ENCODE measurements at places on chromosomes 6 and 20.

- DNase-seq, result no peak
These were observed 223.5 kb upstream of the ID4 start for GRCh38 chr6:19613678-19614077.

DNA sequence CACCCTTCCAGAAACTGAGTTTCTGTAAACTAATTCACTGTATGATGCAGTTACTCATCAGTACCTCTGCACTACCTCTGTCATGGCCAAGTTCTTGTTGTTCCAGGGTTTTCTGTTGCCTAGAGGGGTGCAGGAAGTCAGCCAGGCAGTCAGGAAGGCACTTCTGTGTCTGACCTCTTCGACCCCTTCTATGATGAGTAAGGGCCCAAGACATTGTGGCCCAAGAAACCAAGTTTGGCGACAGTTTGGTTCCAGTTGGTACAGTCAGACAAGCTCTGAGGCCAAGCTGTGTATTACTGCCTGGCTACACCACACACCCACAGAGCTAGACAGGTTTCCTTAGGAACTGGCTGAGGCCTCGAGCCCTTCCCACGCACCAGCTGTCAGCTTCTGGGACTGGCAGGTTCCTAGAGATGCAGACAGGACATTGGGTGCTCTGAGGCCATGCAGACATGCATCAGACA lies 41.2 kb downstream of the TRAF3IP2 start:
- DNase-seq, result no peak

GRCh38 chr6:128033156-128033555 lies 132.3 kb upstream of the THEMIS start:
- peak; percentile 52 for DNase-seq

GRCh38 chr20:19813846-19814640 lies 56.0 kb downstream of the RIN2 start:
- no peak for DNase-seq

DNA sequence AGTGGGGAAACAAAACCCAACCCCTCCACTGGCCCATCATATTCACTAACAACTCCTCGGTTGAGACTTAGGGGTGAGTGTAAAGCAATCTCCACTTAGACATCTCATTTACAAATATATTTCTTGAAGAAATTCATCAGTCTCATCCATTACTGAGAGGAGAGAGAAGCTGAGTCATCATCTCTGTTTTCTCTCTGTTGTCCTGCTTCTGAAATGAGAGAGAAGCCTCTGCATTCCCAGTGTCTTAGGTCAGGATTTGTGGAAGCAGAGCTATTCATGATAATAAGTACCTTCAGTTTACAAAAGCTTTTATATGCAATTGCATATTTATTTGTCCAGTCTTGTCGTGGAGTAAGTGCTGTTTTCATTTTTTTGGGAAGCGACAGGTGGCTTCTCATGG lies 879 bp downstream of the MEP1A start:
- DNase-seq, result no peak

DNA sequence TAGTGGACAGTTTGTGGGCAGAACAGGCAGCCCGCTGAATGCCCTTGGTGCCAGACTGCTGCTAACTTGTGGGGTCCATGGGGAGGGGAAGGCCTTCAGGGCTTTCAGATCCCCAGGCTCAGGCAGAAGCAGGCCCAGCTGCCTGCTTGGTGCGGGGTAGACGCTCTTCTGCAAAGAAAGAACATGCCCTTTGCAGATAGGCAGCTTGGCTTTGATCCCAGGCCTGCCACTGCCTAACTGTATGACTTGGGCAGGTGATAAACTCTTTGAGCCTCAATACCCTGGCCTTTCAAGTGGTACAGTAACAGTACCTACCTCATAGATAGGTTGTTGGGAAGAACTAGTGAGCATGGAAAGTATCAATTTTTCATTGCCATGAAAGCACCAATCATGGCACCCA lies 28.4 kb downstream of the CHMP4B start:
- DNase-seq, result no peak

GRCh38 chr6:5497896-5498578 lies 236.7 kb downstream of the FARS2 start:
- DNase-seq, result no peak

- DNase-seq, result no peak
These were observed 289.7 kb downstream of the C6orf118 start for GRCh38 chr6:165019681-165020080.

GRCh38 chr20:31363295-31363694 lies 5.1 kb upstream of the DEFB118 start:
- no peak for DNase-seq

- no peak for DNase-seq
These were observed 380.3 kb downstream of the DHX35 start for GRCh38 chr20:39342463-39342862.

DNA sequence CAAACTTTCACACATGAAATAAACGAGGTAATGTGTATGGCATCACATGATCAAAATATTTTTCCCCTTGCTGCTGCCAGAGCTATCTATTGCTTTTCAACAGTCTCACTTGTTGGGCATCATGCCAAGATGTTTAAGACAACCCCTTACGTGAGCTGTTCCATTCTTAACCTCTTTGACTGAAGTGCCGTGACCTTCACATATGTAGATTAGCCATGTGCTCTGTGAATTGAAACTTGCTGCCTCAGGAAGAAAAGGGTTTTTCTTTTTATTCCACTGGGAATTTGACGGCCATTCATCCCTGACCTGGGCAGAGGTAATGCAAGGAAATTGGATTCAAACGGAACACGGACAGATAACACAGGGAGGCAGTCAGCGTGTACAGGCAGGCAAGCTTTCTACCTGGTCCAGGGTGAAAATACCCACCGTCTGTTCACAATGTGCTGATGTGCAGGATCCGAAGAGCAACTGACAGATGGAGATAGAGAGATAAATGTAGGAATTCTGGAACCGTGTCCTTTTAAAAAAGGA lies 14.2 kb downstream of the ARID1B start:
- DNase-seq, result no peak

- no peak for DNase-seq
These were observed 56.0 kb downstream of the CTNNBL1 start for GRCh38 chr20:37749620-37750403.

DNA sequence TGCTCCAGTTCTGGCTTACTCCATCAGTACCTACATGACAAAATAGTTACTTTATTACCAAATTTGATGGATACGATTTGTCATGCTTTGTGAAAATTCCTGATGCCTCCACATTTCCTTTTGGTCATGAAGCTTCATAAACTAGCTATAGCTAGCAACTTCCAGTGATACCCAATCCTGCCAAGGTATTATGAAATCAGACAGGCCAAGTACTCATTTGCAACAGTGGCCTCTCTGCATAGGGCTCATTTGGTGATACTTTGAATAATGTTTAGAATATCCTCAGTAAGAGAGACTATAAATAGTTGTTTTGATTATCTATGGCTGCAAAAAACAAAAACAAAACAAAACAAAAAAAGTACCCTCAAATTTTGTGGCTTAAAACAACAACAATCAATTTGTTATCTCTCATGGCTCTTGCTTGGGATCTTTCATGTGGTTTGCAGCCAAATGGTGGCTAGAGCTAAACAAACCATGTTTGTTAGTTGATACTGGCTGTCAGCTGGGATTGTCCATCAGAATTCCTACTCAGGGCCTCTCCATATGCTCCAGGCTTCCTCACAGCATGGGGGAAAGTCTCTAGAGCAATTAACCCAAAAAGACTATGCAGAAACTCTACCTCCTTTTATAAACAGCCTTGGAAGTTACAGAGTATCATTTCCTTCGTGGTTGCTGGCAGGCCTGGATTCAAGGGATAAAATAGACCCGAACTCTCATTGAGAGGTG lies 10.1 kb upstream of the PRL start:
- DNase-seq, result no peak

DNA sequence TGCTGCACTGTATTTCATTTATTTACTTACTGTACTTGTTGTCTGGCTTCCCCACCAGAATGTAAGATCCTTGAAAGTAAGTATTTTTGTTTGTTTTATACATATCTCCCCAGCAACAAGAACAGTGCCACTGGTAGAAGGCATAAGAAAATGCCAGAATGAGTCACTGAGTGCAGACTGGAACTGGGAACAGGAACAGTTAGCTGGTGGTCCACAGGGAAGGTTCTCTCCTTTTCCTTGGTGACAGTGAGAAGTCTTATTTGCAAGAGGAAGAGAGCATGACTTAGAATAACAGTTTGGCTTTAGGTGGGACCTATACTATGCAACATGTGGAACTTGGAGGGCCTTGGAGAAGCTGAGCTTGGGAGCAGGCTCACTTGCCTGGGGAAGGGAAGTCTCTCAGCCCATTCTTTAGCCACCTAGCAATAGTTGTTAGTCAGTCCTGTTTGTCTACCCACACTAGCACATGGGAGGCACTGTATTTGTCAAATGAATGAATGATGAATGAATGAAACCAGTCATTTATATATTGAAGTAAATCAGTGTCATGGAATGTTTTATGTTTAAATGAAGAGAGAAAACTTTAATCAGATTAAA lies 203.5 kb downstream of the KCNQ5 start:
- no peak for DNase-seq

DNA sequence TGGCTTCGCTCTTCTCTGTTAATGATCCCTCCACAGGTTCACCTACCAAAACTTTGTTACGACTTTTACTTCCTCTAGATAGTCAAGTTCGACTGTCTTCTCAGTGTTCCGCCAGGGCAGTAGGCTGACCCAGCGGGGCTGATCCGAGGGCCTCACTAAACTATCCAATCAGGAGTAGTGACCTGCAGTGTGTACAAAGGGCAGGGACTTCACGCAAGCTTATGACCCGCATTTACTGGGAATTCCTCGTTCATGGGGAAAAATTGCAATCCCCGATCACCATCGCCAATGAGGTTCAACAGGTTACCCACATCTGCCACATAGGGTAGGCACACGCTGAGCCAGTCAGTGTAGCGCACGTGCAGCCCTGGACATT lies 771.4 kb upstream of the DEFB115 start:
- DNase-seq, result no peak

DNA sequence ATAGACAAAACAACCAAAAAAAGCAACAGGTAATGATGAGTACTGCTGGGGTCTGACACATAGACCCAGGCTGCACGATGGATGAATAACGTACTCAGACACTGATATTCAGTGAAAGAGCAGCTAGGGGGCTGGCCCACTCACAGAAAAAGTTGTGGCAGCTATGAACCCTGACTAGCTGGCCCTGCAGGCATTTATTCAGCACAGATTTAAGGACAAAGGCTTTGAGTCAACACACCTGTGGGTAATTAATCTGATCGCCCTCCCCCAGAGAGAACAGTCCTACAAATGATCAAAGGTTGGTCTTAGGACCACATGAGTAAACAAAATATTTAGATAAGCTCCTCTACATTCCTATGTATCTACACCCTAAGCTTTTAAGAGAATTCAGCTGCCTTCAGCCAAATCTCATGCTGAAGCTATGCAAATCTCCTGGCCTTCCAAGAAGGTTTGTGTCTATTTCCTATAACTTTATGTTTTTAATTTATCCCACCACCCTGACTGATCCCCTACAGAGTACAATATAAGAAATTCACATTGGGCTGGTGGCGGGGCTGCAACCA lies 81.7 kb upstream of the NXT1 start:
- no peak for DNase-seq

- DNase-seq, result no peak
These were observed 76.0 kb downstream of the RSPH3 start for GRCh38 chr6:158923805-158924498.

- DNase-seq, result no peak
These were observed 145.2 kb downstream of the COL21A1 start for GRCh38 chr6:56102216-56102615.

GRCh38 chr20:22581437-22582385 lies 2.7 kb downstream of the FOXA2 start:
- DNase-seq, result no peak

DNA sequence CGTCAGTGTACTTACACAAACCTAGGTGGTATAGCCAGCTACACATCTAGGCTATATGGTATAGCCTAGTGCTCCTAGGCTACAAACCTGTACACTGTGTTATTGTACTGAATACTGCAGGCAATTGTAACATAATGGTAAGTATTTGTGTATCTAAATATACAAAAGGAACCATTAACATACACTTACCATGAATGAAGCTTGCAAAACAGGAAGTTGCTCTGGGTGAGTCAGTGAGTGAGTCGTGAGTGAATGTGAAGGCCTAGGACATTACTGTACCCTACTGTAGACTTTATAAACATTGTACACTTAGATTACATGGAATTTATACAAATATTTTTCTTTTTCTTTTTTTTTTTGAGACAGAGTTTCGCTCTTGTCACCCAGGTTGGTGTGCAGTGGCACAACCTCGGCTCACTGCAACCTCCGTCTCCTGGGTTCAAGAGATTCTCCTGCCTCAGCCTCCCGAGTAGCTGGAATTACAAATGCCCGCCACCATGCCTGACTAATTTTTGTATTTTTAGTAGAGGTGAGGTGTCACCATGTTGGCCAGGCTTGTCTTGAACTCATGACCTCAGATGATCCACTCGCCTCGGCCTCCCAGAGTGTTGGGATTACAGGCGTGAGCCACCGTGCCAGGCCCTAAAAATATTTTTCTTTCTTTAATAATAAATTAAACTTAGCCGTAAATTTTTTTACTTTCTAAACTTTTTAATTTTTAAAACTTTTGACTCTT lies 15.4 kb upstream of the KIAA1755 start:
- no peak for DNase-seq

DNA sequence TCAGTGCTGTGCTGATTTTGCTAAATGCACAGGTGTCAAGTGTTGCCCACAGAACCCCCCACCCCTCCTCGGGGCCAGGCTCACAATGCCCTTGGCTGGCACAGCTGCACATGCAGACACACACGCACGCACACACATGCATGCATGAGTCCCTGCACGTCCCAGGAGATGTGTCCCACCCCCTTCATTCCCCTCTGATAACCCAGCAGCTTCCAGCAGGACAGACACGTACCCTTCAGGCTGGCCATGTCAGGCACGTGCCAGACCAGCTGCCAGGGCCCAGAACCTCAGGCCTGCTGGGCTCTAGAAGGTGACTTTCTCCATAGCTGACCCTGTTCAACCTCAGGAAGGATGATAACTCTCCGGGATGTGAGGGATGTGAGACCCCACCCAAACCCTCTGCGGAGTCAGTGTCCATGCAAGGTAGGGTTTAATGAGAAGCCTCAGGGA lies 44.4 kb downstream of the MRPL14 start:
- DNase-seq, result no peak

DNA sequence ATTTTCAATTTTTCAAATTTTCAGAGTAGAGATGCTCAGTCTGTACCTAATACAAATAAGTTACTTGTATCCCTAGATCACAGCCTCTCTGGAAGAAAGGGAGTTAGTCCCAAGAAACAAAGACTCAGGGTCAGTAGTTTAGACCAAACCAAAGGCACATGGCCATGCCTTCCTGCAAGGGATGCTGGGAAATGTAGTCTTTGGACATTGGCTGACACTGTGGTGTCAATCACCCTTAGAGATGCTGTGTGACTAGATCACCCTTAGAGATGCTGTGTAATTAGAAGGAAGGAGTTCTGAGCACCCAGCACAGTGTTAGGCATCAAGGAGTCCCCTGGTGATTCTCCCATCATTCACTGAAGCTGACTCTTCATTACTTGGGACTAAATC lies 202.1 kb downstream of the NFATC2 start:
- DNase-seq, result no peak
